Midbrain (tissue), 1 donor: ENCODE measurements at places on chromosomes 4 and X.

GRCh38 chr4:95209927-95210326 lies 338.8 kb downstream of the UNC5C start:
- no peak for DNase-seq

GRCh38 chrX:51766546-51766945 lies 23.3 kb downstream of the GSPT2 start:
- no peak for DNase-seq

GRCh38 chr4:174989791-174990190 lies 71.6 kb downstream of the ADAM29 start:
- DNase-seq = no peak

DNA sequence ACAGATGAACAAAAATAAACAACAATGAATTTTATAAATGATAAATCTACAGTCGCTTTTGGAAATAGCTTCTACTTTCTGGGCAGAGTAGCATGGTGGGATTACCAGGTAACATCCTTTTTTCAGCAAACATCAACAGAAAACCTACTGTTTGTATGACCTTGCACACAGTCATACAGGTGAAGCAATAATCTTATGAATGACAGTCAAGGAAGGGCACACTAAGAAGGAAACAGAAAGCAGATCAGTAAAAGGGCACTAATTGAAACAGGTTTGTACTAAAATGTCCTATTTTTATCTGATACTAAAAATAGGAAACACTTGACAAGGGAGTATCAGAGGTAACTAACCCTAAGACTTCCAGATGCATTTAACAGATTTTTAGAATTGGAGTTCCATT lies 108.9 kb downstream of the DLG3 start:
- no peak for DNase-seq

DNA sequence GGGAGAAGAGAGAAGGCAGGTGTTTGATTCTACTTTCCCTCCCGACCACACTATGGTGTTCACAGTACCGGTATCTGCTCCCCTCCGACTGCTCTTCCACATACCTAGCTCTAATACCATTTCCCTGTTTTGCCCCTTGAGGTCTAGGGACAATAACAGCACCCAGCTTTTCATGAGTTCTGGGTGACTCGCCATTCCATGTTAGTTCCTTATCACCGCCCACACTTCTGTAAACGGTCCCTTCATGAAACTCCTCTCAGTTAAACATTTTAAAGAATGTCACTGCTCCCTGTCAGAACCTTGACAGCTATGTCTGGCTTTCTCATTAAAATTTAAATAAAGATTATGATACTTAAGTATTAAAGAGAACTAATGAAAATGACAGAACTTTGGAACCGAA lies 136.7 kb downstream of the ADAMTS3 start:
- DNase-seq = no peak

GRCh38 chr4:16866974-16867373 lies 31.5 kb downstream of the LDB2 start:
- no peak for DNase-seq

DNA sequence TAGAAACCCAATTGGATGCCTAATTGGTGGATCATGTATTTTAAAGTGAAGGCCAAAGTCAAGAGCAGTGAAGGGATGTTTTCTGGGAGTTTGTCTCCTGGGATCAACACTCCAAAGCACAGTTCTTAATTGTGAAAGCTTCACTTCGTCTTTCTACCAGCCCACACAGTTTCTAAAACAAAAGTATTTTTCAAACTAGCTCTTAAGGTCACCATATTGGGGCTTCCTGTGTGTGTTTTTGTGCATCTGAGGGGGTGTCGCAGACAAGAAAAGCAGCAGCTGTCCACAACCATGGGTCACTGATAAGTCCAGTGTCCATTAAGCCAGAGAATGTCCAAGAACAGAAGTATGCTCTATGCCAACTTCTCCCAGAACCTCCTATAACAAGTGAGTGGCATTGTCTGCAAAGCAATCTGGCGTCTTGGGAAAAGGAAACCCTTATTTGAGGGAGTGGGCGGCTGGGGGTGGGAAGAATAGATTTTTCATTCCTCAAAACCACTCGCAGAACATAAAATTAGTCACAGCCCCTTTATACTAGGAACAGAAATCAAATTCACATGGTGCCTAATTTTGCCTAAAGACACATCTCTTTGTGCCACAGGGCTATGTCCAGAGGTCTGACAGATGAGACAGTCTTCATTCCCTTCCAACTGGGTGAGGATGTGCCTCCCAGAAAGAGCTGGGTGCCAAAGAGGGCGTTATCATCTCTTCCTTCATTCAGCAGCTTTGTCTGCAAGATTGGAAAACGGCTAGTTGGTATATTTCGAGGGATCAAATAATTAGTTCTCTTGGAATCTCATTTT lies 610.4 kb downstream of the BCOR start:
- no peak for DNase-seq

GRCh38 chr4:186570193-186570996 lies 15.0 kb upstream of the MTNR1A start:
- no peak for DNase-seq

GRCh38 chr4:76688619-76689144 lies 209.3 kb downstream of the SOWAHB start:
- DNase-seq = no peak

GRCh38 chr4:162891788-162892707 lies 274.6 kb downstream of the NAF1 start:
- no peak for DNase-seq

DNA sequence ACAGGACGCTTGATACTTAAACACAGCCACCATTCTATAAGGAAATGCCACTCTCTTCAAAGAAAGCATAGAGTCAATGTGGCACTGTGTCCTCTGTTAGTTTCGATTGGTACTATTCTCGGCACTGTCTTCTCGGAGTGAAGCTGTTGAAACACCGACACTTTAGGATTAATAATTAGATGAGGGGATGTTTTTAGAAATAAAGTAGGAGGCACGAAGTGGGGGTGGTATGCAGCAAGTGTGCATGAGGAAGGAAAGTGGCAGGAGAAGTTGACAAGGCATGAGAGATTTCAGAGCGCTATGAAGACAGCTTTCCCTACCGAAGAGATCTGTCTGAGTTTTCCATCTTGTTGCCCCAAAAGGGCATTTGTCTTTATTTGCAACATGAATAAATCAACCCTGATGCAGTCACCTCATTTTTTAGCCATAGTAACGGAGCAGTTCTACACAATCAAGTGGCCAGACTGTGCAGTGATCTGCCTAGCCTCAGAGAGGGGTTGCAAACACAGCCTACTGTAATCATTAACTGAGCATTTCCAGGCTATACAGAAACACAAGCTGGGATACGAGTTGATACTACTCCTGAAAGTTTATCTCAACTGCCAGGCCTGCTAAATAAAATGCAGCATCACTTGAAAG lies 8.3 kb downstream of the GPRIN3 start:
- no peak for DNase-seq

DNA sequence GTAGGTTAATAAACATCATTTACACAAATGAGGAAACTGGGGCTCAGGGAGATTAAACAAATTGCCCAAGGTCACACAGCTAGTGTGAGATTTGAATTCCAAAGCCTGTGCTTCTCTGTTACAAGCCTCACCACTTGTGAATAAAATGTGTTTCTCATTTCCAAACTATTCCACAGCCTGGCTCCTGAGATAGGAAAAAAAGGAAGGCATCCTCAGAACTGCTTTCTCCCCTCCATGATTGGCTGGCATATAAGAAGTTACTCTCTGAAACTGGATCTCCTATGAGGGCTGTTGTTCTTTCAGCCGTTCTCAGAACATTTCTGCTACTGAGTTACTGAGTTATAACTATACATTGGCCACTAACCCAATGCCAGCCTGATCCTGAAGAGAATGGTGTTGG lies 237.9 kb downstream of the MAML3 start:
- no peak for DNase-seq

GRCh38 chr4:24417206-24417605 lies 167.1 kb downstream of the DHX15 start:
- DNase-seq = no peak

DNA sequence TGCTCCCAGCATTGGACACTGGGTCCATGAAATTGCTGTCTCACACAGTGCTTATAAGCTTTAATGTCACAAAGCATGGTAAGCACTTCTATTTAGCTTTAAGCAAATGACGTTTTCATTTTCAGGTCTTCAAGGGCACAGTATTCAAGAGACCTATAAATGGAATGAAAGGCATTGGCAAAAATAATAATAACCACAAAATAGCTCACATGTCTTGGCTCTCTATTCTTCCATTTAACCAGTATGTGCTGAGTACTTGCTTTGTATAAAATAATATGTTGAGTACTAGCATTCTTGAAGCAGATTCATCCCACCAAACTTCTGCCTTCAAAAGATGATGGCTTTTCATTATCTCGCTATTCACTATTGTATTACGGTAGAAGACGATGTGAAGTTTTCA lies 203.0 kb downstream of the ADAMTS3 start:
- DNase-seq = no peak

DNA sequence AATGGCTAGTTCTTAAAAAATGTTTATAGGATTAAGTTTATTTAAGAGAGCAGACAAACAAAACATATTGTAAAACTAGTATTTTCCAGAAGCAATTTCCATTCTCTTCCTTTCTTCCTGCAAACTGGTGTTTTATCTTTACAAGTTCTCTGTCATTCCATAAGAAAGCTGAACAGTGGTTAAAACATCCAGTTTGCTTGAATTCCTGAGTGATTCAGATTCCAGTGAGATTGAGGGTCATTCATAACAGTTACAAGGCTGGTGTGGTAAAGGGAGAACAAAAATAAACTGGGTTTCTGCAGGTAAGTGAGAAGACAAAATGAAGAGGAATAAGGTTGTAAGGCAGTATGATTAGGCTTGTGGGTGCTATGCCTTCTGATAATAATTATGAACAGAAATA lies 544.8 kb upstream of the DIPK2B start:
- no peak for DNase-seq

DNA sequence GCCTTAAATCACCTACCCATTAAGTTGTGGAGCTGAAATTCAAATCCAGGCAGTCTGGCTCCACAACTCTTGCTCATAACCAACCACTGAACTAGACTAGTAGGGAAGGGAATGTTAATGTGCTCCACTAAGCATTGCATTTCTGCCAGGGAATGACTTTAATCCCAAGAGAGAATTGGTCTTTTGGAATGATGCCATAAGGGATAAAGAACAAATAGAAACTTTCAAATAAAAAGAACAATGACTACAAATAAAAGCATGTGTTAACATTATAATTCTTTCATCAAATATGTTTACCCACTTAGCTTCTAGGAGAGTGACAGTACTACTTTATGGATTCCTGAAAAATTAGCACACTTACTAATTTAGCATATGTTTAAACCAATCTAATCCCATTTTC lies 905.9 kb downstream of the CENPC start:
- DNase-seq = no peak

GRCh38 chr4:27055221-27055760 lies 194.7 kb downstream of the STIM2 start:
- no peak for DNase-seq

- DNase-seq = no peak
Observed at GRCh38 chr4:72900952-72901351, 168.6 kb downstream of the COX18 start.

DNA sequence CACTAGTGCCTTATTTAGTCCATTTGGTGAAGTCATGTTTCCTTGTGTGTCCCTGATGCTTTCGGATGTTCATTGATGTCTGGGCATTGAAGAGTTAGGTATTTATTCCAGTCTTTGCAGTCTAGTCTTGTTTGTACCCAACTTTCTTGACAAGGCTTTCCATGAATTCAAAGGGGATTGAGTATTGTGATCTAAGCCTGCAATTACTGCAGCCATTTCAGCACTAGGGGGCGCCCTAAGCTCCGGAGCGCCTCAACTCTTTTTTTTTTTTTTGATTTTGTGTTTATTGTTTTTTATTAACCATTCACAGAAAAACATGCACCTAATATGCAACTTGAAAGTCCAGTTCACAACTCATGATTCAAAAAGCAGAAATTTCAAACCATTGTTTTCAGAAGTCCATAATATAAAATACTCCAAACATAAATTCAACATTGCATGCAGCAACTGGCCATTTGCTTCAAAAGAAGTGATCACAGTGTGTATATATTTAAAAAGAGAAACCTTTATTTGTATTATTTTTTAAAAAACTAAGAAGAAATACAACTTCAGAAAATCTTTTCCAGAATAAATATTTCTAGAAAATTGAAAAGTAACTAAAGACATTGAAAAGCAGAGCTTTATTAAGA lies 59.2 kb downstream of the PTPN13 start:
- no peak for DNase-seq

DNA sequence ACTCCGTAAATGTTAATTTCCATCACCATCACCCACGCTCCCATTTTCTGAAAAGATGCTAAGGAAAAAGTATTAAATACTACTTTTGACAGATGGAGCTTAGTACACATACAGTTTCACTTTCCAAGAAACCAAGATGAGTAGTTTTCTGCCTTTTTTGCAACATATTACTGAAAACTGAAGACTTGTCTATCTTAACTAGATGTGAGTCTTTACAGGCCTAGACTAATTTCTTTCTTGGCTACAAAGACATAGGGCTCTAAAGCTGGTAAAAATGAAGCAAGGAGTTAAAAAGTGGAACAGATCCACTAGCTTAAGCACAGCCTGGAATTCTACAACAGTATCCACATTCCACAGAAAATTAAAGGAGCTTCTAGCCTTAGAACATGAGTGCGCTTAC lies 68.2 kb downstream of the ATP11C start:
- DNase-seq = no peak

GRCh38 chr4:115749404-115749803 lies 636.0 kb upstream of the NDST4 start:
- no peak for DNase-seq

GRCh38 chr4:168647646-168648375 lies 151.0 kb downstream of the PALLD start:
- no peak for DNase-seq

- no peak for DNase-seq
Observed at GRCh38 chr4:73943555-73943954, 38.3 kb downstream of the PF4 start.

DNA sequence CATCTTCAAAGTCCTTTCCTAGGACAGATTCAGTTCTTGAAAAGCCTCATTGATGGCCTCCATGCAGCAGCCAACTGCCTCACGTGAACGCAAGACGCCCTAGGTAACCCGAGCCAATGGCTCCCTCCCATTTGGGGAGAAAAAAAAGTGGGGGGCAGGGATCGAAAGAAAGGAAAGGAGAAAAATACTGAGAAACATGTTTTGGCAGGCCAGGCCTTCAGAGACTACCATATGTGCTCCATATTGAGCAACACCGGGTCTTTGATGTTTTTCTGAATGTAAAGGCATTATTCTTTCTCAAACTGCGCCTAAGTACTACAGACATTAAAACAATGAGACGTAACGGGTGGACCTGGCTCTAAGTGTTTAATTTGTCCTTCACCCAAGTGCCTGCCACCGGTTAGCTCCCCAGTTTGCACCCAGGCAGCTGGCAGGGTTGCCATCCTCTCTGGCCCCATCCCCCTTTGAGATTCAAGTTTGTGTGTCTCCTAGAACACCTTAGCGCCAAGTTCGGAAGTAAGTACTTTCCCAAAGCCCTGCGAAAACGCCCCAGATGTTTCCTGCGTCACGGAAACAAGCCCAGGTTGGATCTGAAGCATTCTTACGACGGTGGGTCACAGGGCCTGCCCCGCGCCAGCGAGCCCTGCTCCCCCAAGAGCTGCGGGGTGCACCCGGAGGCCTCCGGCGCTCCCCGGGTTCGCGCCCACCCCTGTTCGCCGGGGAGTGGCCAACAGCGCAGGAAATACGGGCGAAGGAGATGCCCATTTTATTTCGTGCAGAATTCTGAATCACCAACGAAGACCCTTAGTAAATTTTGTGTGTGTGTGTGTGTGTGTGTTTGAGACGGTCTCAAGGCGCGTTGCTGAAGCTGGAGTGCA lies 30.1 kb downstream of the HAND2 start:
- DNase-seq = no peak
